ENCODE measurements at places on chromosomes 16 and 17.
A peak's percentile ranks its signal among the peaks of the same experiment; 100 is the strongest.

DNA sequence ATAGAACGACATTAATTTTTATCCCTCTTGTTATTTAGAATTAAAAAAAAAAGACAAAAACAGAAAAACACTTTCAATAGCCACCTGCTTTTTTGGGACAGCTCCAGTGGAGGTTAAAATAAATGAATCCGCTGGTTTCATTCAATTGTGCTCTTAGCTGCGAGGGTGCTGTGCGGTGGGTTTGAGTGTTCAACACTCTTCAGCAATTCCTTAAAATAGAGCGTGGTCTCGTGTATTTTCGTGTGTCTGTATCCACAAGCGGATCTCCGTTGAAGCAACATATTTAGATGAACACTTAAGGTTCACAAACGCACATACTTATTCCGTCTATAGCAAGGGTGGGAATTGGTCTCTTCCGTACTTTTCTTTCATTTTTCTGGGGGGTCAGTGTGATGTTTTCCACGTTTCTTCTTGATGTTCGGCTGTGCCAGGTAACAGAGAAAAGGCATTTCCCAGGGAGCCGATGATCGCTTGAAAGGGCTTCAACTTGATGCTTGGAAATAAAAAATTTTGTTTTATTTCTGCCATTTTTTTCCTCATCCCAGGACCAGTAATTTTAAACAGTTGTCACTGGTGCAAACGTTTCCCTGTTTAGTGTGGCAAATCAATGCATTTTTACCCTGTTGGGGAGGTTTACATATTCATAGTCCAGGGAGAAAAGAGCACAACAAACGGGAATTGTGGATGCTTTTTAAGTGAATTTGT, 297.9 kb downstream of the IRF8 start:
- H3K27ac ChIP-seq, result no peak overlapping the region
- H3K4me1 ChIP-seq, result no peaks in the 10 kb centered on the region
- no peak for DNase-seq
- no peaks in the 10 kb centered on the region for H3K36me3 ChIP-seq
- no peak overlapping the region for H3K4me3 ChIP-seq
- H3K27me3 ChIP-seq, result peaks cover 86% of the 10 kb centered on the region

DNA sequence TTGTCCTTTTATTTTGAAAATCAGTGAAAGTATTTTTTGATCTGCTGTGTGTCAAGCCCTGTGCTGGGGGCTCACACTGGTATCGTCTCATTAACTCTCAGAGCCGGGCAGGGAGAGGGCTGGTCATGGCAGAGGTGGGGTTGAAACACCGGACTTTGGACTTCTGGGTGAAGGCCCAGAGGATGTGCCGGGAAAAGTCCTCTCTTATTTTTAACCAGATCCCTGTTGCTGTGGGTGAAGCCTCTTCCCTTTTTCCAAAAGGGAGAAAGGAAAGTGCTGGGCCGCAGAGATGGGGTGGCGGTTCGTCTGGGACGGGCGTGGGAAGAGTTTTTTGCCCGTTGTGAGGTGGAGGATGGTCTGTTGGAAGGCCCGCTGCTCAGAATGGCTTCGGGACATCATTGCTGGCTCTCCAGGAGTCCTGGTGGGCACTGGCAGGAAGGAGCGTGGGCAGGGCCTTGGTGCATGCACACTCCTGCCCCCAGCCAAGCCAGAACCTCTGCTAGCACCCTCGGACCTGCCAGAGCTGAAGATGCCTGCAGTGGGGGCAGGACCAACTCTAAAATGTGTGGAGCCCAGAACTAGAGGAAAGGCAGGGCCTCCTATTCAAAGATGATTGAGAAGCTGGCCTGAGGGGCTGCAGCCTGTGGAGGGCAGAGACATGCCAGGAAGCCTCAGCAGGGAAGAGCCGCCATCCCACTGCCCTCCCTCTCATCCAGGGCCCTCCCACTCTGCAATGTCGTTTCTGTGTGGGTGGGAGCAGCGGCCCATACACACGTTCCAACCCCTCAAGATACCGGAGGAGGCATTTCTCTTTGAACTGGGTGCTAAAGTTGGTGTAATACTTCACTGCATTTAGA, 213.2 kb downstream of the CCDC182 start:
- H3K4me1 ChIP-seq, result peaks cover 12% of the 10 kb centered on the region
- no peak for DNase-seq
- H3K27me3 ChIP-seq, result no peaks in the 10 kb centered on the region
- no peak overlapping the region for H3K27ac ChIP-seq
- H3K36me3 ChIP-seq, result no peaks in the 10 kb centered on the region

DNA sequence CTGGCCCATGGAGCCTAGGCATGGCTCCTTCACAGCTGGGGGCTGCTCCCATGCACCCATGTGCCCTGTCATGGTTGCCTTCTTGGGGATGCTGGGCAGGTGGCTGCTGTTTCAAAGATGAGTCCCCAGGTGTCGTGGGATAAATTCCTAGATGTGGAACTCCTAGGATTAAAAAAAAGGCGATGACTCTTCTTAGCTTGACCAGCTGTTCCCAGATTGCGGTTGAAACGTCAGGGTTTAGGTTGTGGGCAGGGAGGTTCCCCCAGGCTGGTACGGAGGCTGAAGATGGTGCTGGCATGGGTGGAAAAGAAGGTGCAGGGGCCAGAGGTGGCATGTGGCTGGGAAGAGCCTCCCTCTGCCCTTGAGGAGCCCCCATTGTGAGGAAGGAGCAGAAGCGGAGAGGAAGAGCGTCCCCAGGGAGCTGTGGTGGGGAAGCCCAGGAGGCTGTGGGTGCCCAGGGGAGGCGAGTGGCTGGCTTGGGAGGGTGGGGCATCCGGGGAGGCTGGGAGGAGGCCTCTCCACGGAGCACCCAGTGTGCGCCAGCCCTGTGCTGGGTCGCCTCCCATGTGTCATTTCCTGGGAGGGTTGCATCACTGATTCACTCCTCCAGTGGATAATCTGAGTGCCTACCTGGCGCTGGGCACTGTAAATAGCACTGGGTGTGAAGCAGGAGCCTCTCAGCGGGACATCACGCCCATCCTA, 7.5 kb upstream of the KCNJ12 start:
- H3K4me1 ChIP-seq, result peaks cover 20% of the 10 kb centered on the region
- no peak overlapping the region for H3K27ac ChIP-seq
- no peaks in the 10 kb centered on the region for H3K36me3 ChIP-seq
- no peak for DNase-seq
- no peaks in the 10 kb centered on the region for H3K27me3 ChIP-seq

- no peaks in the 10 kb centered on the region for H3K36me3 ChIP-seq
- peak overlapping the region; percentile 87 for H3K27ac ChIP-seq
- DNase-seq, result no peak
- H3K4me3 ChIP-seq, result peak overlapping the region; percentile 80
Observed at GRCh38 chr16:67967958-67968399, 458 bp downstream of the SLC12A4 start.

DNA sequence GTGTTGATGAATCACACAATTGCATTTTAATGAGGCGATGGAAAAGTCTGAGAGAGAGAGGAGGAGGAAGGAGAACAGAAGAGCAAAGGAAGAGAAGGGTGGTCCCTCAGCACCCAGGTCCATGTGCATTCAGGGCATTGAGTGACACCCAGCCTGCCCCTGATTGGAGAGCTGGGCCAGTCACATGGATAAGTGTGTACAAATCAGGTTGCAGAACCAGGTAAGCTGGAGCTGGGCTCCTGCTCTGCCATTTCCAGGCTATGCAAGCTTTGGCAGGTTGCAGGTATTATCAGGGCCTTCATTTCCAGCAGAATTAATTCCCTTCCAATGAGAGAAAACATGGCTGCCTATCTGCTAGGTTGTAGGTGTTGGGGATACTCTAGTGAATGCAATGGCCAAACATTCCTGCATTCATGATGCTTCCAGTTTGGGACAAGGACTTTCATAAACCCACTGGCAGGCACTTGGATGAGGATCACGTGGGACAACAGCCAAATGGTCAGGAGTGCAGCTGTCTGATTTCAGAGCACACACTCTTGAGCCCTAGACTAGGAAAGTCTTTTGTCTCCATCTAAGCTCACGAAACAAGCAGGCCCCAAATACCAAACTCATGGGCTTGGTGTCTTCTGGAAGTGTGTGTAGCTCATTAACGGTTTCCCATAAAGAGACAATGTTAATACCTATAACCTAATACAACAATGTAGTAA, 577.9 kb upstream of the CDH5 start:
- H3K27me3 ChIP-seq, result no peaks in the 10 kb centered on the region
- H3K36me3 ChIP-seq, result no peaks in the 10 kb centered on the region
- no peak for DNase-seq

DNA sequence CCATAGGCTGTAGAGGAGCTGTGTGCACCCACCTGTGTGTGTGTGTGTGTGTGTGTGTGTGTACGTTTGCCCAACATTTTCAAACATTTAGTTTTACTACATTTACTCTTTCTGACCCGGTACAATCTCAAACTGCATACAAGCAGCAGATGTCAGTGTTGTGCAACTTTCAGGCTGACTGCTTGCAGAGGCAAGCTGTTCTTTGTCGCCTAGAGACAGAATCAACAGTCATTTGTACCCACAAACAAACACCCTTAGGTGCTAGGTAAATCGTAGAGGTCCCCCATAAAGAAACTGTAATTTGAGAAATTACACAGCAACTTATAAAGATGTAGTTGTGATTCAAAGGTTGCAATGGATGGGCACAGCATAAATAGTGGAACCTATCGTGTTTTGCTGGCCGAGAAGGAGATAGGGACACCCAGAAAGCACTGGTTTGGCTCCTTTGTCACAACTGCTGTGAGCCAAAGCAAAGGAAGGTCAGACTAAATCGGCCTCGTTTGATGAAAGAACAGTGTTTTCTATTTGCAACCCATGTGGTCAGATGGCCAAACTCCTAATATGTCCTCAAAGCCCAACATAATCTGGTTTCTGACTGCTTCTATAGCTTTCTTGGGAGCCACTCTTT, 478.4 kb downstream of the TOX3 start:
- no peaks in the 10 kb centered on the region for H3K4me1 ChIP-seq
- no peak for DNase-seq
- no peak overlapping the region for H3K4me3 ChIP-seq
- no peak overlapping the region for H3K27ac ChIP-seq
- H3K36me3 ChIP-seq, result no peaks in the 10 kb centered on the region

DNA sequence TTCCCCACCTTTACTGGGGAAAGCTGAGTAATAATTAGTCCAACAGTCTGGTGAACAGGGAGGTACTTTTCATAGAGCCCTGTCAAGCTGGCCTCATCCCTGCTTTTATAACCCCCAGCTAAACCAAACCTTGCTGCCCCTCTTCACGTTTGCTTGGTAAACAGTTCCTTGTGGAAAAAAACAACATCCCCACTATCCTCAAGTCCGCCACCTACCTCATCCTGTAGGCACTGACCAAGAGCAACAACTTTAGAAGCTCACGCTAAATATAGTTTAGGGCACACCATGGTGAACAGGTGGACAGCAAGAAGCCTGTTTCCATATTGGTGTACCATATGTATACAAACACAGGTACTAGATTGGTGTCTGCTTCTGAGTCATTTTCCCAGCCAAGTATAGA, 16.5 kb downstream of the NFE2L1 start:
- DNase-seq, result peak; percentile 70
- no peak overlapping the region for H3K4me3 ChIP-seq
- no peaks in the 10 kb centered on the region for H3K36me3 ChIP-seq
- H3K27ac ChIP-seq, result peak overlapping the region; percentile 97
- H3K4me1 ChIP-seq, result peaks cover 65% of the 10 kb centered on the region

- no peaks in the 10 kb centered on the region for H3K36me3 ChIP-seq
- no peak overlapping the region for H3K27ac ChIP-seq
- DNase-seq, result no peak
- no peaks in the 10 kb centered on the region for H3K27me3 ChIP-seq
Observed at GRCh38 chr16:11319529-11320146, 25.6 kb upstream of the RMI2 start.

DNA sequence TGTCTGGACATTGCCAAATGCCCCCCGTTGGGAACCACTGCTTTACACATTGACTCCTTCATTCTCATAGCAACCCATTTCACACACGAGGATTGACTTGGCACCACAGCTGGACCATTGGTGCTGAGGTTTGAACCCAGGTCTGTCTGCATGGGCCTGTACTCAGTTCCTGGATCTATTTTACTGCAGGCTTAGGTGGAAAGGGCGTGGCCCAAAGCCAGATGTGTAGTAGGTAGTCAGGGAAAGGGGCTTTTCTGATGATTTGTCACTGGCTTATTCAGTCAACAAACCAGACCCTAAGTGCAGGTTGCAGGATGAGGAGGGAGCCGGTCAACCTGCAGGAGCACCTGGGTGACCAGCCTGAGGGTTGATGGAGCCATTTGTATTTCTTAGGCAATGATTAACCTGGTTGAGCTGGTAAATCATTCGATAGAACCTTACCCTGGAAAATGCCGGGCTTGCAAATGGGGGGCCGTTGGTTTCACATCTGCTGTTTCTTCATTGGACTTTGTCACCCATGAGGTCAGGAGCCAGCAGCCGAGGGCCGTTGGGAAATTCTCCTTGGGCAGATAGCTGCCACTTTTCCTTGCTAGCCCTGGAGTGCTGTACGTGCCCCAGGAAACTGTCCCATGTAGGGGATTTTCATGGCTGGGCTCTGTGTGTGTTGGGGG, 104.4 kb downstream of the CMIP start:
- H3K27me3 ChIP-seq, result no peaks in the 10 kb centered on the region
- no peak overlapping the region for H3K27ac ChIP-seq
- no peaks in the 10 kb centered on the region for H3K4me1 ChIP-seq

GRCh38 chr17:74344658-74345057, 17.0 kb downstream of the BTBD17 start:
- DNase-seq, result no peak
- no peak overlapping the region for H3K27ac ChIP-seq
- no peak overlapping the region for H3K4me3 ChIP-seq
- no peaks in the 10 kb centered on the region for H3K4me1 ChIP-seq

DNA sequence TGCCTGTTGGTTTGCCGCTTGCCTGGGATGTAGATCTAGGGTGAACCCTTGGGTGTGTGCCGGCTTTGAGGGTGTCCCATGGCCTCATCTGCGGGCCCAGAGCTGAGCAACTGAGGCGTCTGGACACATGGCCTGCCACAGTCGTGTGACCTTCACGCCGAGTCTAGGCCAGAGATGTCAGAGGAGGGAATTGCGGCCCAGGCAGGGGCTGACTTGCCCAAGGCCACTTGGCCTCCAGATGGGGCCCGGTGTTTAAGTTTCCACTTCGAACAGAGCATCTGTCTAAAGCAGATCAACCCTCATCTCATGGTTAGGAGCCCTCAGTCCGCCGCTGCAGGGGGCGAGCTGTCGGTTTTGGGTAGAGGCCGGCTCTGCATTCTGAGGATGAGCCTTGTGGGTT, 28.0 kb upstream of the FOXK2 start:
- no peak for DNase-seq
- no peaks in the 10 kb centered on the region for H3K36me3 ChIP-seq
- no peaks in the 10 kb centered on the region for H3K27me3 ChIP-seq

DNA sequence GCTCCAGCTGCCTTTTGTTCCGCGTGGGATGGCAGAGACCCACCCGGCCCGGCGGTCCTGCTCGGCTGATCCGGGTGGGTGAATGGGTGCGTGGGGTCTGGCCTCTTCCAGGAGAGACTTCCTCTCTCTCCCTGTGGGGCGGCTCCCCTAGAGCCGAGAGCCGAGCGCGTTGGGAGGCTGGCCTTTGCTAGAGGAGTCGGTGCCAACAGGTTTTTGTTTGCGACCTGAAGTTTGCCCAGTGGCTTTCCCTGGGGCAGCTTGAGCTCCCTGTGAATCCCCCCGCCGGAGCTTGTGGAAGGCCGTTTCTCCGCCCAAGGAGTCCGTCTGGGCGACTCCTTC, 970 bp downstream of the EPN2 start:
- peak overlapping the region; percentile 89 for H3K27ac ChIP-seq
- H3K4me3 ChIP-seq, result peak overlapping the region; percentile 76
- no peaks in the 10 kb centered on the region for H3K36me3 ChIP-seq
- H3K4me1 ChIP-seq, result peaks cover 20% of the 10 kb centered on the region

All from gastrocnemius medialis (tissue), 4 donors.